ENCODE measurements at places on chromosomes 4 and X.

- no peak for DNase-seq
Measured at GRCh38 chrX:129961180-129962083, 21.0 kb upstream of the BCORL1 start.

DNA sequence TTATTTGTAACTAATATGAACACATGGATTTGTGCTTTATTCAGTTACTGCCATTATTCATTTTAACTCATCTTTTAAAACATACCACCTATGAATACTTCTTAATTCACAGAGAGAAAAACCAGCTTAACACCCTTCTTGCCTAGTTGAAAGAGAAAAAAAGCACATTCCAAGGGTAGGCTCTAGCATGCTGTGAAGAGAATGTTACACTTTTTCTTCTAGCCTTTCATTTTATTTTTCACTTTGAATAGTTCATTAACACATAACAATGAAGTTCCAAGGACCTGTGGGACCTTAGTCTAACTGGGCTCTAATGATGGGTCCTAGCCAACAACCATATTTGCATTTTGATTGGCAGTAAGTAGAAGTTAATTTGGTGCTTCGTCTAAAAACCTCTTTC lies 279.9 kb upstream of the MAGEB2 start:
- DNase-seq, result no peak

GRCh38 chr4:120446051-120446567 lies 379.5 kb upstream of the MAD2L1 start:
- DNase-seq, result no peak

- DNase-seq, result no peak
Measured at GRCh38 chrX:133783274-133783673, 202.1 kb downstream of the GPC3 start.

DNA sequence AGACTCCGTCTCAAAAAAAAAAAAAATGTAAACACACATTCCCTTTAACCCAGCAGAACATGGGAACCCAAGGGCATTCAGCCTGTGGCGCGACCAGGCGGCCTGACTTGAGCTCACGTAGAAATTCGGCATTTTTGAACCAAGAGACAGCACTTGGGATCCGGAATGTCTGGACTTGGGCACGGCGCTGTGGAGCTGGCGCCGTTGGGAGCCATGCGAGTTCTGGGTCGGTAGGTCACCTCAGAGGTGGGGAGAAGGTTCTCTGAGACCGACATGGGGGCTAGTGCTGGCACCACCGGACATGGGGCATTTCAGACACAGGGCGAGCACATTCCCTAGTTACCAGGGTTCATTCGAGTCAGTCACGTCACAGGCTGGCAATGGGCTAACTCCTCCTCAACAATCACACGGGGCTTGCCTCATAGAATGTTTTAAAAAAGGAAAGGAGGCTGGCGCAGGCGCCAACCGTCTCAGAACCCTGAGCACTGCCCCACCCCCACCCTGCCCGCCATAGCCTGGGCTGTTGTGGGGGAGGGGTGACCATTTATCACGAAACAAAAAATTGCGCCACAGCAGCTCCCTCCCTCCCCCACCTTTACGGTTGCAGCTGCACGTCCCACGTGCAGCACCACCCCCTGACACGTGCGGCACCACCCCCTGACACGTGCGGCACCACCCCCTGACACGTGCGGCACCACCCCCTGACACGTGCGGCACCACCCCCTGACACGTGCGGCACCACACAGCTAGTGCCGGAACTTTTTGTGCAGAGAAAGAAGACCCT lies at the start of gene TEX28:
Gene TEX28 (minus strand): TSS at position 334 of the 784 bp plus-strand sequence. CDS start 3,007 bp downstream, outside the sequence.
- no peak for DNase-seq

DNA sequence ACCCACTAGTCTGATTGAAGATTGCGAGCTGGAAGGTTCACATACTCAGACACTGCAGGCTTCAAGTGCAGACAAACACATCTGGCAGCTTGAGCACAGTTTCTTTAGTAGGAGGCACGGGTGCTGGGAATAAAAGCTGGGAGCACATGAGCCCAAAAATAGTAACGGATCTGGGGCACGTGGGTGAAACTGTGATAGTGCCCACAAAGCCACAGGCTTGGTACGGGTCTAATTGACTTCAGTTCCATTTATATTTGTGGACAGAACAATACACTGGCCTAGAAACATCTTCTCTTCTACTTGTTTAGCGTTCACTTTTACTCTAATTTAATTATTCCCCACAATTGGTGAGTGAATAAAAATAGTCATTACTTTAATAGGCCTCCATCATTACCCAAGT lies 2370.7 kb downstream of the PCDH7 start:
- DNase-seq, result no peak

GRCh38 chr4:70637239-70637913 lies 8.8 kb downstream of the ENAM start:
- no peak for DNase-seq

DNA sequence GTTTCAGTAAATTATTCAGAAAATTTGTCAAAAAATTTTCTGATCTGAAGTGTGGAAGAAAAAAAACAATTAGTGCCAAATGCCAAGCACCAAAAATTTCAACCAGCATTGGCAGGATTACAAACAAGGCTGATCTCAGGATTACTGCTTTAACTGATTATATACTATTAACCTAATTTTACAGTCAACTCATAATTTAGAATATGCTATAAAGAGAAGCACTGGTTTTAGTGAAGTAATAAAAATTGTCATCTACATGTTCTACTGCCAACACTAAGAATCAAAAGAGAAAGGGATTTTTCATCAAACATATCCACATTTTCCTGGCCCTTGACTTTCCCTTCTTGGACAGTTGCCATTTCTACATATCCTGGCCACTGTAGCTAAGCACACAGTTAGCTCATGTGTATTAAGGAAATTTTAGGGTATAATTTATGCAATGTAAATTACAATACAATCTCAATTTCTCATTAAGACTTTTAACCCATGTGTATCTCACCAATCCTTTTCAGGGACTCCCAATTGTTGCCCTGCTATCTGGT lies 33.8 kb downstream of the THOC2 start:
- DNase-seq, result no peak

DNA sequence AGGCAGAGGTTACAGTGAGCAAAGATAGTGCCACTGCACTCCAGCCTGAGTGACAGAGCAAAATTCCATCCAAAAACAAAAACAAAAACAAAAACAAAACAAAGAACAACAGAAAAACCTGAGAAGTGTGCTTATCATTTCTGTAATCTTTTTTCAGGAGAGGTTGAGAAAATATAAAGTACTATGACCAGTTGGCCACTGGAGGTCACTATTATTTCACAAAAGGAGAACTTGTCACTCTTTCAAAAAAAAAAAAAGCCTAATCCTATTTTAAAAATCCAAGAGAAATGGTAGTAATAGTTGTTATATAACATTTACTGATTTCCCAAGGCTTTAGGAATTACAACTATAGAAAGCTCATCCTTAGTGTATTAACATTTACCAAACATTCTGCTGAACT lies 24.9 kb upstream of the RNF150 start:
- DNase-seq, result no peak

DNA sequence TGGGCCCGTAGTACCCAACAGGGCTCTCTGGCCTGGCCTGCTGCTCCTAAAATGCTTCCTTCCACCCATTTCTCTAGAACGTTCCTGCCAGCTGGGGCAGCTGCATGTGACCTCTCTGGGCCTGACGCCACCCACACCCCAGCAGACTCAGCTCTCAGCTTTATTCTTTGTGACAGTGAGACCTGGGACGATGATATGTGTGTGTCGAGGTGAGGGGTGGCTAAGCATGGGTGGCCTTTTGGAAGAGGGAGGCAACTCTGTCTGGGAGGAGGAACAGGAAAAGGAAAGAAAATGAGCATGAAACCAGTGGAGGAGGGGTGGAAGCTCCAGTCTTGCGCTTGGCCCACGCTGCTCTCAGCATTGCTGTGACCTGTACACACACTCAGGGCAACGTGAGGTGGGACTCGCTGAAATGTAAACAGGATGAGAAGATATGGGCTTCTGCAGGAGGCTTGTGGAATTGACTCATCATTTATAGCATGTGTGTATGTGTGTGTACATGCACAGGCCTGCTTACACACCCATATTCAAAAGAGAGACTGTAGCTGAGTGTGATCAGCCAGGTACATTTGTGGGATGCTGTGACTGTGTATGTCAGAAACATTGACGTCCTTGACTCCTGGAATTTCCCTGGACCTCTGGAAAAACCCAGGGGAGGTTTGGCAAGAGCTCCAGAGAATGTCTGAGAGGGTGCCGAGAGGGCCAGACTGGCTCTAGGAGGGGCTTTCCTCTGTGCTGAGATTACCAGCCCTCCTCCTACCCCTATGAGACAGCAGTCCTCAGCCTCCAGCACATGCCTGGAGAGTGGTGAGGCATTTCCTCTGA lies 137.9 kb downstream of the PJA1 start:
- DNase-seq, result no peak
